ENCODE measurements at places on chromosomes 2 and 18. TPM values are rescaled to one million over a fixed set of nuclear protein-coding genes. Genes with fewer than 3 reads are reported as not detected.

GRCh38 chr2:227642656-227643055, 23.9 kb upstream of the SCYGR5 start:
- no peak for DNase-seq

GRCh38 chr2:10297959-10298531, 4.7 kb upstream of the HPCAL1 start:
- DNase-seq, result peak; percentile 97

DNA sequence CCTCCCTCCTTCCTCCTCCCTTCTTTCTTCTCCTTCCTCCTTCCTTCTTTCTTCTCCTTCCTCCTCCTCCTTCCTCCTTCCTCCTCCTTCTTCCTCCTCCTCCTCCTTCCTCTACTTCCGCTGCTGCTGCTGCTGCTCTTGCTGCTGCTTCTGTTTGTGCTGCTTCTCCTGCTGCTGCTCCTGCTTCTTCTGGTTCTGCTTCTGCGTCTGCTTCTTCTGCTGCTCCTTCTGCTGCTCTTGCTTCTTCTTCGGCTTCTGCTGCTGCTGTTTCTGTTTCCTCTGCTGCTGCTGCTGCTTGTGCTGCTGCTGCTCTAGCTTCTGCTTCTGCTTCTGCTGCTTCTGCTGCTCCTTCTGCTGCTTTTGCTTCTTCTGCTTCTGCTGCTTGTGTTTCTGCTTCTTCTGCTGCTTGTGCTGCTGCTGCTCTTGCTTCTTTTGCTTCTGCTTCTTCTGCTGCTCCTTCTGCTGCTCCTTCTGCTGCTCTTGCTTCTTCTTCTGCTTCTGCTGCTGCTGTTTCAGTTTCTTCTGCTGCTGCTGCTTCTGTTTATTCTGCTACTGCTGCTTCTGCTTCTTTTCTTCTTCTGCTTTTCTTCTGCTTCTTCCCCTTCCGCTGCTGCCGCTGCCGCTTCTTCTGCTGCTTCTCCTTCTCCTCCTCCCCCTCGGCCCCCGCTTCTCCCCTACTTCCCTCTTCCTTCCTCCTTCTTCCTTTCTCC, 8.6 kb downstream of the SNRNP27 start:
- no peak for DNase-seq

- no peak for DNase-seq
Observed at GRCh38 chr18:9884532-9885140, 1.1 kb upstream of the TXNDC2 start.

- DNase-seq, result peak; percentile 18
Observed at GRCh38 chr2:3022841-3023372, 354.7 kb downstream of the EIPR1 start.

DNA sequence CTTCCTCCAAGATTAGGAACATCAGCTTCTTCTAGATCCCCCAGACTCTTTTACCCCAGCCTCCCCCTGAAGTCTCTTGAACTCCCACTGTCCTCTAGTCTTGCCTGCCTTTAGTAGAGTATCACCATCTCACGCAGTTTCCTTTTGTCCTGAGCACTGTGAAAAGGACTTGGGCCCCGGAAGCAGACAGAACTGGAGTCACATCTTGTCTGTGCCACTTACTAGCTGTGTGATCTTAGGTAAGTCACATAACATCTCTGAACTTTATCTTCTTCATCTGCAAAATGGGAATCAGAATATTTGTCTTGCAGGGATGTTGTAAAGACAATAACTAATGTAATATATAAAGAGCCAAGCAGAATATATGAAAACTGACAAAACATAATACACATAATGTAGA, 8.4 kb upstream of the TRABD2A start:
- no peak for DNase-seq

DNA sequence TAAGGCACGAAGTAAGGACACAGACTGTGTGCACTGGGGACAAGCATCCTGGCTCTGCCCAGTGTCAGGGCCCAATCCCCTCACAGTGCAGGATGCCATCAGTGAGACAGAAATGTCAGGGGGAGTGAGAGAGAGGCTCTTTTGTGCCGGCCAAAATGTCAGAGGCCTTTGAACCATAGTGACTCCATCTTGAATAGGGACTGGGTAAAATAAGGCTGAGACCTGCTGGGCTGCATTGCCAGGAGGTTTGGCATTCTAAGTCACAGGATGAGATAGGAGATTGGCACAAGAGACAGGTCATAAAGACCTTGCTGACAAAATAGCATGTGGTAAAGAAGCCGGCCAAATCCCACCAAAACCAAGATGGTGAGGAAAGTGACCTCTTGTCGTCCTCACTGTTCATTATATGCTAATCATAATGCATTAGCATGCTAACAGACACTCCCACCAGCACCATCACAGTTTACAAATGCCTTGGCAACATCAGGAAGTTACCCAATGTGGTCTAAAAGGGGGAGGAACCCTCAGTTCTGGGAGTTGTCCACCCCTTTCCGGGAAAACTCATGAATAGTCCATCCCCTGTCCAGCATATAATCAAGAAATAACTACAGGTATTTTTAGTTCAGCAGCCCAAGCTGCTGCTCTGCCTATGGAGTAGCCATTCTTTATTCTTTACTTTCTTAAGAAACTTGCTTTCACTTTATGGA, 337.4 kb downstream of the LPIN1 start:
- no peak for DNase-seq

GRCh38 chr2:205564346-205565141, 117.8 kb upstream of the NRP2 start:
- peak; percentile 11 for DNase-seq

DNA sequence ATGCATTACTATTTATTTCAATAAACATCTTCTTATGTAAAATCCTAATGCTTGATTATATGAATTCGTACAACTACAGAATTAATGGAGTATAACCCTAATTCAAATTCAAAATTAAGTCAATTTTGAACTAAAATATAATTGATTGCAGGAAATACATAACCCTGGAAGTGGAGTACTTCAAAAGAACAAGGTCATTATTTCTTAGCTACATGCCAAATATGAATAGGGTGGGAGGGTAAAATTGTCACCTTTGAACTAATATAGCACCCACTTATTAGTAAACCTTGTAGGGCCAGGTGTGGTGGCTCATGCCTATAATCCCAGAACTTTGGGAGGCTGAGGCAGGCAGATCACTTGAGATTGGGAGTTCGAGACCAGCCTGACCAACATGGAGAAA, 895.4 kb upstream of the ACVR2A start:
- no peak for DNase-seq

DNA sequence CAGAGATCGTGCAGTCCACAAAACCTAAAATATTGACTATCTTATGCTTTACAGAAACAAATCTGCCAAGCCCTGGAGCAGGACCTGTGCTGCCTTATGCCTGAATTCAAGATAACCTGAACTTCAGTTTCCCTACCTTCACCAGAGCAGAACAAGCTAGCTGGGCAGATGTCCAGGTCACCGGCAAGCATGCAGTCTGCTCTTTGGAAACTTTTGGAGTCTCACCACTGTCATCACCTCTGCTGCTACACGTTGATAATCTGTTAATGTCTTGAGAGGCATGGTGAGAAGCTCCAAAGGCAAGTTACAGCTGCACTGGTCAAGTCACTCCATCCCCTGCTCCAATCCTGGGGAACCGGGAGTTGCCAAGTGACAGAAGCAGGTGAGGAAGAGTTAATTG, 354.2 kb downstream of the RBM43 start:
- DNase-seq, result no peak

DNA sequence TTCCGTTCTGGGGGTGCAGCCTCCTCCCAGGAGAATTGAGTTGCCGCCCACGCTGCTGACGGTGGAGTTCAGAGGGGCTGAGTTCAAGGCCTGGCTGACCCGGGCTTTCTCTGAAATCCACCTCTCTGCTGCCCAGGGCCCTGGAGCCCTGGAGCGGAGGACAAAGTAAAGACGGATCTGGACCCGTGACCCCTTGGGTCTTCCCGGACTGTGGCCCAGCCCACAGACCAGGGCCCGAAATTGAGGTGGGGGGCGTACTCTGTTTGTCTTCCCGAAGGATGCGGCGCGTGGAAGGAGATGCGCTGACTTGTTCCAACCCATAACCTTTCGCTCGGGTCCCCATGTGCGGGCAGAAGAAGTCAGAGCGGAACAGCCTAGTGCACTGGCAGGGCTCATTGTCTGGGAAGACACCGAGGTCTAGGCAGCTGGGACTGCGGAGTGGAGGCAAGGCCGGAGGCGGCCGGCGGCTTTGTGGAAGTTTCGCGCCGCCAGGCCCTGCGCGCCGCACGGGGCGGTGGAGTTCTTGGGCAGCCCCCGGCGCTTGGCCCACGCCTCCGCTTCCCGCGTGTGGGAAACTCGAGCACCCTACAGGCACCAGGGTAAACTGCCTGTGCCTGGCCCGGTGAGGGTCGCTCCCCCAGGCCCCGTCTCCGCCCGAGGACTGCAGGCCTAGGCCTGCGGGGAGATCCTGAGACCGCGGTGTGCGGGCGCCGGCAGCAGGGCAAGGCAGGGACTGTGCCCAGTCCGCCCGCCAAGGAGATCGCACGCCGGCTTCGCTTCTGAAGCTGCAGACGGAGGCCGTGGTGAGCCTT, 9.8 kb downstream of the POU3F3 start:
- peak; percentile 68 for DNase-seq

- DNase-seq, result no peak
Observed at GRCh38 chr2:112793449-112793978, 9.2 kb upstream of the IL1A start.

GRCh38 chr2:55109219-55109891, 59.1 kb upstream of the RTN4 start:
- DNase-seq, result no peak

DNA sequence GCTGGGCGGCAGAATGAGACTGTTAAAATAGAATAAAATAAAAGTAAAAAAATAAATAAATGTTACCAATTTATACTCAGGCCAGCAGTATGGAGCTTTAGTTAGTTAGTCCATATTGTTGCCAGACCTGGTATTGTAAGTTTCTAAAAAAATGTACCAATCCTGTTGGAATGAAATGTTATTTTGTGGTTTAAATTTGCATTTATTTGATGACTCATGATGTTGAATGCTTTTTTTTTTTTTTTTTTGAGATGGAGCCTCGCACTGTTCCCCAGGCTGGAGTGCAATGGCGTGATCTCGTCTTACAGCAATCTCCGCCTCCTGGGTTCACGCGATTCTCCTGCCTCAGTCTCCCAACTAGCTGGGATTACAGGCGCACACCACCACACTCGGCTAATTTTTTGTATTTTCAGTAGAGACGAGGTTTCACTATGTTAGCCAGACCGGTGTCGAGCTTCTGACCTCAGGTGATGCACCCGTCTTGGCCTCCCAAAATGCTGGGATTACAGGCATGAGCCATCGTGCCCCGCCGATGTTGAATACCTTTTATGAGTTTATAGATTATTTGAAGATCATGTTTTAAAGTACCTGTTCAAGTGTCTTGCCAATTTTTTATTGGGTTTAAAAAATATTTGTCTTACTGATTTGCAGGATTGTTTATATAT, 5.7 kb upstream of the PTPRN start:
- DNase-seq, result no peak

- DNase-seq, result no peak
Observed at GRCh38 chr2:203126996-203127395, 111.8 kb upstream of the CYP20A1 start.

- no peak for DNase-seq
Observed at GRCh38 chr2:228860601-228861285, 410.3 kb downstream of the PID1 start.

GRCh38 chr18:62280058-62280457, 45.1 kb upstream of the TNFRSF11A start:
- DNase-seq, result no peak

DNA sequence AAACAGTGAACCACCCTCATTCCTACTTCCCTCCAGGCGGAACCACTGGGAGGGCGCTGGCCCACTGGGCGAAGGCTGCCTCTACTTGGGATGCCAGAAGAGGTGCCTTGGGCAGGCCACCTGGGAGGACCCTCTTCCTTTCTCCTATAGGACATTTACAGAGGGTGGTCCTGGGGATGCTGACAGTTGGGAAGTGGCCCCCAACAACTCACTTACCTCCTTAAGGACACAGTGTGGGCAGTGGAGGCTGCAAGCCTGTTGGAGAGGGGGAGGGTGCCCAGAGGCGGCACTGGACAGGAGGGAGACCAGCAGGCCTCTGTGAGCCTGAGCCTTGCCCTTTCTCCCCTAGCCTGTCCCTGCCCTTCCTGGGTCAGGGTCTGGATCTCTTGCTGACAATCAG, 346.4 kb upstream of the HS6ST1 start:
- DNase-seq, result no peak

DNA sequence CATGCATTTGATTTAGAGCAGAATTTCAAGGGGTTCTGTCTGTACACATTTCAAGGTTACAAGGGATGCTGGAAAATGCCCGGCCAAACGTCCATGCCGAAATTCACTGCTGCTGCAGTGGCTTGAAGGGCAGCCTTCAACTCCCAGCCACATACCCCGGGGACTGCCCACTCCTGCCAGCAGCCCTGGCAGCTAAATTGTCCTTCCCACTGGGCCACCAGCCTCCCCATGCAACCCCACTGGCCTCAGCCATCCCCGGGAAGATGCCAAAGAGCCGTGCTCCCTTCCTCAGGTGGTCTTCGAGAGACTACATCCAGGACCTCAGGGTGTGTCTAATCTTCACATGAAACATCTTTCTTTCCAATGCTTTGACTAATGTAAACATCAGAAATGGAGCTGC, 478.7 kb upstream of the MYT1L start:
- no peak for DNase-seq

DNA sequence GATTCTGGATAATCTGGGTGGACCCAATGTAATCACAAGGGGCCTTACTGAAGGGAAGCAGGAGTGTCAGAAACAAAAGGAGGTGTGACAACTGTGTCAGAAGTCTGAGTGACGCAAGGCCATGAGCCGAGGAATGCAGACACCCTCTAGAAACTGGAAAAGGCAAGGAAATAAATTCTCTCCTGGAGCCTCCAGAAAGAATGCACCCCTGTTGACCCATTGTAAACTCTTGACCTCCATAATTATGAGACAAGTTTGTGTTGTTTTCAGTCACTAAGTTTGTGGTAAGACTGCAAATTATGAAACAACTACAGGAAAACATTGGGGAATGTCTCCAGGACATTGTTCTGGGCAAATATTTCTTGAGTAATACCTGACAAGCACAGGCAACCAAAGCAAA, 47.3 kb upstream of the B3GNT7 start:
- no peak for DNase-seq

GRCh38 chr2:137183206-137183898, 418.0 kb downstream of the THSD7B start:
- no peak for DNase-seq

- no peak for DNase-seq
Observed at GRCh38 chr2:44638649-44639048, 276.9 kb downstream of the CAMKMT start.

LOXL3 gene
- total RNA-seq, result 97.4 TPM

ABHD3 gene
- total RNA-seq, result 3.8 TPM

VIT gene
- total RNA-seq, result 31.1 TPM

DTNA gene
- total RNA-seq, result 11.5 TPM

CYRIA gene
- 1.8 TPM for total RNA-seq

TUBB8B gene
- total RNA-seq, result not detected

PNO1 gene
- total RNA-seq, result 10.5 TPM

MAIP1 gene
- 26.8 TPM for total RNA-seq
